ENCODE measurements at places on chromosomes 3 and 15.

DNA sequence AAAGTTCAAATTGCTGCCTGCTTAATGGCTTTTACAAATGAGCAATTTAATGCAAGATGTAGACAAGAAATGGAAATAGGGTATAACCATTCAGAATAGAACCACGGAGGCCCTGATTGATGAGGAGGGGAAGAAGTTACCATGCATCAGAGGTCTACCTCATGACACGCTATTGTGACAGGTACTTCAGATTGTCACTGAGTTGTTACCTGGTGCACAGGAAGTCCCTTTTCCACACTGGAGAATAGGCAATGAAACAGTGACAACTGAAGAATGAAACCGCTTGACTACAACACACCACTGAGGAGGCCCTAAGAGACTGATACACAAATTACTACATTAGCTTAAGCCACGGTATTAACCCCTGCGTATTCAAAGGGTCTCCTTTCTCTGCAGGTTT lies 251.2 kb downstream of the RYR3 start:
- DNase-seq: no peak

GRCh38 chr3:128584412-128585020 lies 66.1 kb downstream of the RPN1 start:
- DNase-seq: peak; percentile 17

GRCh38 chr3:151931171-151931570 lies 57.7 kb downstream of the SUCNR1 start:
- no peak for DNase-seq

DNA sequence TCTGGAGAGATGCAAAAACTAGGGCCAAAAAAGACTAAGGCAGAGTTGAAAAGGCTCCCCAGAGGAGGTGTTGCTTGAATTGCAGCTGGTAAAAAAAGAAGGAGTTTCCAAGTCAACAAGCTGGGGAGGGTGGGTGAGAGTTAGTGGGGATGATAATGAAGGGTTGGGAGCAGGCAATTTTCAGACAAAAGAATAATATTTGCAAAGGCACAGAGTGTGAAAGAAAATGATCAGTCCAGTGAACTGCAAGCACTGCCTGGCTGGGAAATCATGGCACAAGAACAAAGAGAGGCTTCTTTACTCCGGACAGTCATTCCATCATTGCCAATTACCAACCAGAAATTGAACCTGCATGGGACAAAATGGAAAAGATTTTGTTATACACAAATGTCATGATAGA lies 42.2 kb downstream of the C3orf85 start:
- no peak for DNase-seq

GRCh38 chr3:108030960-108031359 lies 59.9 kb downstream of the CD47 start:
- no peak for DNase-seq

DNA sequence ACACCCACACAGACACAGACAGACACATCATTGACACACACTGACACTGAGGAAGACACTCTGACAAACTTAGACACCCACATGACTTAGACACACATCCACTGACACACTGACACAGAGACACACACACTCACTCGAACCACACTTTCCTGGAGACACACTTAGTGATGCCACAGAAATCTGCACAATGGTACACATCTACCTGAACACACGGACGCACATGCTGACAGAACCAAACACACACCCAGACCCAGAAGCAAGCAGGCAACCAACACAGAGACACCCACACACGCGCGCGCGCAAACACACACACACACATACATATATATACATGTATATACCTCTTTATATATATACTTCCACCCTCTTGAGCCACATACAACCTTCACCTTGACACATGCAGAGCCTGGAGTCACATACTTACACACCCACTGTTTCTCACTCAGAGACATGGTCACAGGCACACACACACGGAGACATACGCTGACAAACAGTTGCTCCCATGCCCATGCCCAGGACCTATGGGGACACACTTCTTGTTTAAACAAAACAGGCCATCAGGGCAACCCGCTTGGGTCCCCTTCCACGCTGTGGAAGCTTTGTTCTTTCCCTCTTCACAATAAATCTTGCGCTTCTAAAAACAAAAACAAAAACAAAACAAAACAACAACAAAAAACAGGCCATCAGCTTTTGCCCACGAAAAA lies 913 bp upstream of the SCN5A start:
- DNase-seq: no peak

DNA sequence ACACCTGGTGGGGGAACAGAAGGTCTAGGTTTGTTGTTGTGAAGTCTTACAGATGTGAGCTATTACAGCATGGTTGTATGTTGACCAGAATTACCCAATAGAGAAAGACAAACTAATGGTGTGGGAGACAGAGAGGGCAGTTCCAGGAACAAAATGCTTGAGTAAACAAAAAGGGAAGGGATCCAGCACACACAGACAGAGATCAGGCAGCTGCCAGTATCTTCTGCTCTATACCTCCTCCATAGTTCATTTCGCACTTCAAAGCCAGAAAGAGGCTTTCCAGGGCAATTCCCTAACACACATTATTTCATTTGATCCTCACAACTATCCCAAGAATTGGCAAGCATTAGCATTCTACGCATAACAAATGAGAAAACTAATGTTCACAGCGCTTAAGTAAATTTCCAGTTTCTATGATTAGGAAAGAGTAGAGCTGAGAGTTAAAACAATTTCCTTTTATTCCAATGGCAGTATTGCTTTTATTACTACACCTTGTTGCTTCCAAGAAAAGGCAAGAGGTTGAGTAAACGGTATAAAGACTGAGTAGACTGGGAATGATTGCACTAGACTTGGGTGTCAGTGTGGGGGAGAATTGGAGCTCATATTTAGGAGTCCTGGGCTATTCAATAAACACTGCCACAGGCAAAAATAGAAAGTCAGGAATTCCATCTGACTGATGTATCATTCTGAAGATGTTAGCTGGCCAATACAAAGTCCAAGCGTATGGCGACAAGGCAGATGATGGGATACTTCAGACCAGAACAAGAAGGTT lies 39.7 kb upstream of the ZNF280D start:
- no peak for DNase-seq

DNA sequence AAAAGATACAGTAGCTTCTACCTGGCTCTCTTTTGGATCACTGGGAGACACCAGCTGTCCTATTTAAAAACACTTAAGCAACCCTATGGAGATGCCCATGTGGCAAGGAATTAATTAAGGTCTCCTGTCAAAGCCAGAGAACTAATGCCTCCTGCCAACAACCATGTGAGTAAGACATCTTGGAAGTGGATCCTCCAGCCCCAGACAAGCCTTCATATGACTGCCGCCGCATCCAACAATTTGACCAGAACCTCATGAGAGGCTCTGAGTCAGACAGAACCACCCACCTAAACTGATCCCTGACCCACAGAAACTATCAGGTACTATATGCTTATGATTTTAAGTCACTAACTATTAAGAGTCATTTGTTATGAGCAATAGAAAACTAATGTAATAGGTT lies 22.3 kb downstream of the IFT80 start:
- DNase-seq: no peak

- DNase-seq: no peak
These were observed 10.9 kb downstream of the NT5DC2 start for GRCh38 chr3:52522651-52523251.

- DNase-seq: no peak
These were observed 61.6 kb downstream of the IGSF11 start for GRCh38 chr3:118973050-118973449.

GRCh38 chr3:816605-817004 lies 276.2 kb upstream of the CNTN6 start:
- no peak for DNase-seq

- no peak for DNase-seq
These were observed 1.5 kb downstream of the UBE2Q2 start for GRCh38 chr15:75844629-75845335.

DNA sequence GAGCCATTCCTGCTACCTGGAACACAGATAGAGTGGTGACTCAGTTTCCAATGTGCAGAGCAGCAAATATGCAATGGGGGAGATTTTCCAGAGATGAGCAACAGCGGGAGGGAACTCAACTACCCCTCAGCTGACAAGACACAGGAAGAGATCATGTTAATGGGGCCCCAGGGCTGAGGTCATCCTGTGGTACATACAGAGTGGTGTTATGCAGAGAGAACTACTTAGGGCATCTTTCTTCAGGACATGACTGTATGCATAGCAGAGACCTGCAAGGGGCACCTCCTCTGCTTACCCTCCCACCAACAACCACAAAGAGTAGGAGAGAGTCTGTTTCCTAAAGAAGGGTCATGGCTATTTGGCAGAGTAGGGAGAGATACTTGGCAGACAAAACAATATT lies 6.8 kb upstream of the TBC1D5 start:
- DNase-seq: no peak

DNA sequence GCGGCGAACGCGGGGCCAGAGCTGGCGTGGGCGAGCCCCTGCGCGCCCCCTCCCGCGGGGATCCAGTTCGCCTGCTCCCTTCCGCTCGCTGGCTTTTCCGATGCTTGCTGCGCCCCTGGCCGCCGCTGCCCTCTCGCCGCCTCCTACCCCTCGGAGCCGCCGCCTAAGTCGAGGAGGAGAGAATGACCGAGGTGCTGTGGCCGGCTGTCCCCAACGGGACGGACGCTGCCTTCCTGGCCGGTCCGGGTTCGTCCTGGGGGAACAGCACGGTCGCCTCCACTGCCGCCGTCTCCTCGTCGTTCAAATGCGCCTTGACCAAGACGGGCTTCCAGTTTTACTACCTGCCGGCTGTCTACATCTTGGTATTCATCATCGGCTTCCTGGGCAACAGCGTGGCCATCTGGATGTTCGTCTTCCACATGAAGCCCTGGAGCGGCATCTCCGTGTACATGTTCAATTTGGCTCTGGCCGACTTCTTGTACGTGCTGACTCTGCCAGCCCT lies 721 bp downstream of the P2RY1 start:
- DNase-seq: no peak

GRCh38 chr3:50150863-50151686 lies 4.0 kb upstream of the SEMA3F start:
- DNase-seq: no peak

DNA sequence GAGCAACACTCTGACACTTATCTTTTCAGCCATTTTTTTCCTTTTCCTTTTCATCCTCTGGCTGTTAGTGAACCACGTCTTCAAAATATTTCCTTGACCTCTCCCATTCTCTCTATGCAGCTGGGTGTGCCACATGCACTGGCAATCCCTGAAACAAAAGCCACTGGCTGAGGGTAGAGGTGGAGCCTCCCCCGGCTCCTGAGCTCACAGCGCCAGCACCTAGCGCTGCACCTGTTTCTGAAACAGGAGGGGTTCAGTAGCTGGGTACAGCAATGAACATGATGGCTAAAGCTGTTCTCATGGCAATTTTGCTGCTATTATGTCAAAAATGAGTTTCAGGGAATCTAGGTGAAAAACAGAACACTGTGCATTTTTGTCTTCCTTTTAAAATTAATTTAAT lies 314.7 kb upstream of the ATP10A start:
- no peak for DNase-seq

DNA sequence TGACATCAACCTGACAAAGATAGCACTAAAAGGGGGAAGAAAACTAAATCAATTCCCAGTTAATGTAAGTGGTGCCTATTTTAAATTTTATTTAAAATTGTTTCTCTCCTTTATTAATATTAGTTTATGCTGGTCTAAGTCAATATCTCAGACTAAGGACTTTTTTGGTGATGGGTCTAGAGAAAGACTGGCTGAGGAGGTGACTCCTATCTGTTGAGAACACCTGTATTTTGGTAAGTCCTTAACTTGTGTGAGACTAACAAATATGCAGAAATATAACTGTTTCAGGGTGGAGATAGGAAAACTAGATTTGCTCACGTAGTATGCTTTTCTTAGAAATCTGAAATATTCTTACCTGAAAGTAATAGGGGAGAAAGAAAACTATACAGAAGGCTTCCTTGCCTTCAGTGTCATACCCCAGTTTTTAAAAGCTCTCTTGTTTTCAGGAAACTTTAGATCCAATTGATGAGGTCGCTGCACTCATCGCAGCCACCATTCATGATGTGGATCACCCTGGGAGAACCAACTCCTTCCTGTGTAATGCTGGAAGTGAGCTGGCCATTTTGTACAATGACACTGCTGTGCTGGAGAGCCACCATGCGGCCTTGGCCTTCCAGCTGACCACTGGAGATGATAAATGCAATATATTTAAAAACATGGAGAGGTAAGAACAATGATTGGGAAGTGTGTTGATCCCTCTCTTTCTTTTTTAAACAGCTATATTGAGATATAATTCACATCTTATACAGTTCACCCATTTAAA lies 138.9 kb downstream of the PDE8A start:
- no peak for DNase-seq
